ENCODE measurements at places on chromosomes 4 and X.
A peak's percentile ranks its signal among the peaks of the same experiment; 100 is the strongest.

- peak; percentile 91 for DNase-seq
Observed at GRCh38 chrX:73916931-73917667, 354.1 kb downstream of the CHIC1 start.

GRCh38 chr4:72743078-72743477, 174.1 kb upstream of the ADAMTS3 start:
- DNase-seq, result no peak

DNA sequence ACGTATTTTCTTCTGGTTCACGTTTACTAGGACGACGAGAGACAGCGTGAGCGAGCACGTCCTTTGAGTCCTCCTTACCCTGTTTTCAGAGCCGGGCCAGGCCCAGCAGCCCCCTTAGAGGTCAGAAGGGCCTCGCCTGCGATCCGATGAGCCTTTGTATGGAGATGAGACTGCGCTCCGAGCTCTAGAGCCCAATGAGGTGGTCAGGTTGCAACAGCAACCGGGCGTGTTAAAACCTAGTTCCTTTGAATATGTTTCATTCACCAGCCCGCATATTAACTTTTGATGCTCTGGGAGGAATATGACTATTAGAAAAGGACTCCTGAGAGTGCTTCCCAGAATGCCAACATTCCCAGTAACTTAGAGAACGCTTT, 55.6 kb upstream of the TADA2B start:
- DNase-seq, result peak; percentile 28

DNA sequence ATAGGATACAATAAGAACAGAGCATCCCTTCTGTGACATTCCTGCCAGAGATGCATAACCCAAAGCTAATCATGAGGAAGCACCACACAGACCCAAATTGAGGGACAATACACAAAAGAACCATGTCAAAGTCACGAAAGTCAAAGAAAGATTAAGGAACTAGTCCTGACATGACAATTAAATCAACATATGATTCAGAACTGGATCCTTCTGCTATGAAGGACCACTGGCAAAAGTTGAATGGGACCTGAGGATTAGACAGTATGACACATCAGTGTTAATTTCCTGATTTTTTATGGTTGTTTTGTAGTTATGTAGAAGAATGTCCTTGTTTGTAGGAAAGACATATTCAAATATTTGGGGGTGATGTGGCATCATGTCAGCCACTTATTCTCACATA, 13.9 kb downstream of the ACOT9 start:
- DNase-seq, result no peak

DNA sequence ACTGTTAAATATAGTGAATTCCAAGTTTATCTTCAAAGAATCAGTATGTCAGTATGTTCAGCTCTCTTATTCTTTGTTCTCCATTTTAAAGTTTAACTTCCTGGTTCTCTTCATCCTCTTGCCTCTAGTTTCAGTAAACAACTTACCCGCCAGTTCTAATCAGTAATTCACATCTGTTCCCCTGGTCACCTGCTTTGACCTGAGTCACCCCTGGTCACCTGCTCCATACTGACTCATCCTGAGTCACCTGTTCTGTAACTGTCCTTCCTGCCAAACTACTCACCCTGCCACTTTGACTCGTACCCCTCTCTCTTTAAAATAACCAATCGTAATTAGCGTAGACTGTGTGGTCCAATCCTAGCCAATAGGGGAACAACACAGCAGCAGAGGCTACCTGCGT, 992.7 kb upstream of the HS3ST1 start:
- DNase-seq, result no peak

DNA sequence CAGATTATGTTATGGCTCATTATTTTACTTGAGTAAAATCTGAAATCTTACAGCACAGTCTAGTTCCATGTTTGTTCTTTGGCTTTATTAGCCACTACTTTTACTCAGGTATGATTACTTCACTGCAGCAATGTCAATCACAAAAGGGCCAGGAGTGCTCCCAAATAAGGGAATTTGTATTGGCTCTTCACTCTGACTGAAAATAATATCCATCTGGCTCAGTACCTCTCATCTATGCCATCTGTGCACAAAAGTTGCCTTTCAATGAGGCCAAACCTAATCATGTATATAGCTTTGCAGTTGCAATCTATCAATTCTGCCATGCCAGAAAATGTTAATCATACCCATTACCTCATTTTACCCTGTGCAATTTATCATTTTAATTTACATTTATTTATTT, 161.1 kb downstream of the TECRL start:
- DNase-seq, result no peak

DNA sequence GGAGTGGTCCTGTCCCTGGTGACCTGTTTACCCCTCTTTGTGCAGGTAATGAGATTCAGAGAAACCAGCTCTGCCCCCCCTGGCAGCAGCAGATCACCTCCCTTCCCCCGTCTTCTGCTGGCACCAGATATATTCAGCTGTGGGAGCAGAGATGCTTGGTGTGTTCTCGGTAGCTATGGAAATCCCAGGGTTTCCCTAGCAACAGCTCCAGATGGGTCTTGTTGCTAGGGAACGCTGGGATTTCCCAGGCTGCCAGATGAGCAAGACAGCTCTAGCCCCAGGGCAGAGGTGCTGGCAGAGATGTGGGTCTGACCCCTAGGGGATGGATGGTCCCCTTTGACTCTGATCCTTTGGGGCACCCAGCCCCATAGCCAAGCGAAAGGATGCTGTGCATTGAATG, 20.2 kb downstream of the CETN2 start:
- DNase-seq, result no peak

GRCh38 chrX:13284570-13284969, 35.3 kb downstream of the ATXN3L start:
- DNase-seq, result no peak

DNA sequence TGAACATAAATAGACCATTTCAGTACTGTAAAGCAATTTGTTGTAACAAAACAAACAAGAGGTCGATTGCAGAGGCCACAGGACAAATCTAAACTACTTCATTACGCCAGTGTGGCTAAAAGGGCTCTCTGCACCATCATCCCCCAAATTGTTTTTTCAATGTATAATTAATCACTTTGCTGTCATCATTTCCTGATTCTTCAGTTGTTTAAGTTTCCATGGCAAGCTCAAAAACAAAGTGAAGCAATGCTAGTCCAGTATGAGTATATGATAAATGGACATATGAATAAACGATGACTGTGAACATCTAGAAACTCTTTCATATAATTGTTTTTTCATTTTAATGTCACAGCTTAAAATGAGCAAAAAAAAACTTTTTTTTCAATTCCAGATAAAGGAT, 235.4 kb upstream of the FGF13 start:
- no peak for DNase-seq

GRCh38 chr4:100294356-100294755, 104.1 kb upstream of the DDIT4L start:
- peak; percentile 40 for DNase-seq

DNA sequence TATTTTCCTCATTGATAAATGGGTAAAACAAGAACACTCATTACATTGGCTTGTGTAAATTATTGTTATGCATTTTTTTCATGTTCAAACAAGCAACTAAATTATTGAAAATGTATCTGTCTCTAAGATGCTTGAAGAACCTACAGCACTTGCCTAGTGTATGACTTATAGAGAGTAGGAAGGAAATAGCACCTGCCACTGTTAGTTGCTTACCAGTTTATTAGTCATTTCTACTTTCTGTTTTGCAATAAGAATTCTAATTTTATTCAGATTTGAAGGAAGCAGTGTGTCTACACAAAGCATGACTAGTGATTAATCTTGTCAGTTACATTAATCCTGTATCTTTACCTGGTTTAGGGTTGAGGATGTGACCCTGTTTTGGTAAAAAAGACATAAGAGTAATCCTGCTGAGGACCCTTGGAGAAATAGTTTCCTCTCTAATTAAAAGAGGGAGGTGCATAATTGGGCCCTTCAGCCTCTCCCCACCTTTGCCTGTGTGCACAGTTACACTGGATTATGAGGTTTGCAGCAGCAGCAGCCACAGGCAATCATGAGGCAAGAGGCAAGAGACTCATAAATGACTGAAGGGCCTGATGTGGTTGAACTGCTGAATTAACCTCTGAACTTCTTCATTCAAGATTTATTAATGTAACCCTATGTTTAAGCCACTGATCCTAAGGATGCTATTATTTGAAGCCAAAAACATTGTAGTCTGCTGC, 1202.1 kb downstream of the ADGRL3 start:
- no peak for DNase-seq
